ENCODE measurements at places on chromosomes 13 and 19.

- DNase-seq, result peak; percentile 77
Measured at GRCh38 chr13:101474419-101474957, 22.0 kb downstream of the ITGBL1 start.

GRCh38 chr13:50446611-50447010 lies 396.9 kb downstream of the DLEU7 start:
- DNase-seq, result no peak

GRCh38 chr13:89828506-89828905 lies 1519.0 kb upstream of the MIR17HG start:
- DNase-seq, result no peak

DNA sequence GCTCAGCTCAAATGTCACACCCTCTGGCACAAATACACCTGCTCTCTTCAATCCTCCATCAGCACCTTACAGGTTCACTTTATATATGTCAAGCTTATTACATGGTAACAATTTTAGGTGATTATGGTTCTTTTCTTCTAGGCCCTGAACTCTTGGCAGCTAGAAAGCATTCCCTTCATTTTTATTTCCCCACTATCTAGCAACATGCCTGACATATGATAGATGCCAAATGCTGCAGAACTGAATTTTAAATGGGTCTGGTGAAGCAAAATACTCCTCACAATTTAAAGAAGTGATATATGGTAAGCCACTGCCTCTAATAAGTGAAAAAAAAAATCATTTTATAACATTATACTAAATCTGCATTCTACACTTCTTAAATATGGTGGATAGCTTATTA lies 95.2 kb downstream of the USP12 start:
- no peak for DNase-seq

- no peak for DNase-seq
Measured at GRCh38 chr19:7516333-7516732, 430 bp downstream of the ZNF358 start.

DNA sequence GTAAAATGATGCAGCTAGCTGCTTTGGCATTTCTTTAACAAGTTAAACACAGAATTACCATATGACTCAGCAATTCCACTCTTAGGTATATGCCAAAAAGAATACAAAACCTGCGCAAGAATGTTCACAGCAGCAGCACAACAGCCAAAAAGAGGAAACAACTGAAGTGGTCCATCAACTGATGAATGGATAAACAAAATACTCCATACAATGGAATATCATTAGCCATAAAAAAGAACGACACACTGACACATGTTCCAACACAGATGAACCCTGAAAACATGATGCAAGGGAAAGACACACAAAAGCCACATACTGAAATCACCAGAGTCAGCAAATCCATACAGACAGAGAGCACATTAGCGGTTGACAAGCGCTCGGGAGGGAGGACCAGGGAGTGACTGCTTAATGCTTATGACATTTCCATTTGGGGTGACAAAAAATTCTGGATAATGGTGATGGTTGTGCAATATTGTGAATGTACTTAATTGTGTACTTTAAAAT lies 3.0 kb downstream of the PCID2 start:
- peak; percentile 34 for DNase-seq

DNA sequence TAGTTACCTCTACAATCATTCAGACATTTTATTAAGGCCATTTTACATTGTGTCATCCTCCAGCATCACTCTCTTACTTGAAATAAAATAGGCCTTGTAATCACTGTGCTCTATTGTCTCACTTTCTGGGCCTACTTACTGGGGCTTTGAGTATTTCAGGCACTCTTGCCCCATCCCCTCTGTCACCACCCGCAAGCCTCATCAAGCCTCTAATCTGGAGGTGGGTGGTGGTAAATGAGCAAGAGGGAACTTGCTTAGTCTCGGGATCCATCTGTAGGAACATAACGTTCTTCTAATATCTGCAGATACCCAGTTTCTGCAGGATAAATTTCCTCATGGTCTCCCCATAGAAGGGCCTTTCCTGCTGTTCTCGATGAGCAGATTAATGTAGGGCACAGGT lies 19.4 kb upstream of the GPR18 start:
- DNase-seq, result no peak

GRCh38 chr13:89307278-89307677 lies 1636.1 kb downstream of the SLITRK5 start:
- DNase-seq, result no peak

GRCh38 chr19:13917888-13918406 lies 11.9 kb downstream of the CC2D1A start:
- no peak for DNase-seq

- no peak for DNase-seq
Measured at GRCh38 chr19:32464279-32464678, 58.7 kb downstream of the DPY19L3 start.

DNA sequence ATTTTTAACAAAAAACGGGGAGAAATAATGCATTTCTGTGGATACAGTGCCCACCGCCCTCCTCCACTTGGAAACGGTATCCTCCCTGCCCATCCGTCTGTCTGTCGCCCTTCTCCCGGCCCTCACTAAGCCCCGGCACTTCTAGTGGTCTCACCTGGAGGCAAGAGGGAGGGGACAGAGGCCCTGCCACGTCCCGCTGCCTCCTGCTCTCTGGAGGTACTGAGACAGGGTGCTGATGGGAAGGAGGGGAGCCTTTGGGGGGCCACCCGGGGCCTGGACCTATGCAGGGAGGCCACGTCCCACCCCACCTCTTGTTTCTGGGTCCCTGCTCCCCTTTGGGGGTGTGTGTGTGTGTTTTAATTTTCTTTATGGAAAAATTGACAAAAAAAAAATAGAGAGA lies 3.0 kb upstream of the HAMP start:
- no peak for DNase-seq

GRCh38 chr13:58919551-58919950 lies 1244.2 kb downstream of the DIAPH3 start:
- no peak for DNase-seq
